Activated CD8-positive, alpha-beta T cell treated with anti-CD3 and anti-CD28 coated beads, Interleukin-2, amount 10 ng/mL, durations not matched to agents 7 days and 5 days (primary cell): ENCODE measurements at places on chromosomes 6 and 20. TPM values are rescaled to one million over a fixed set of nuclear protein-coding genes. Genes with fewer than 3 reads are reported as not detected.

- no peak overlapping the region for H3K4me3 ChIP-seq
- H3K27ac ChIP-seq: no peak overlapping the region
- peaks cover 18% of the 10 kb centered on the region for H3K4me1 ChIP-seq
- H3K36me3 ChIP-seq: no peaks in the 10 kb centered on the region
- peaks cover 56% of the 10 kb centered on the region for H3K27me3 ChIP-seq
- no peak for DNase-seq
These were observed 6.3 kb downstream of the RAET1L start for GRCh38 chr6:150018846-150019580.

- no peak overlapping the region for H3K4me3 ChIP-seq
- H3K36me3 ChIP-seq: no peaks in the 10 kb centered on the region
- peaks cover 2% of the 10 kb centered on the region for H3K4me1 ChIP-seq
- H3K27ac ChIP-seq: no peak overlapping the region
- H3K27me3 ChIP-seq: peaks cover 4% of the 10 kb centered on the region
These were observed 21.0 kb upstream of the PDE7B start for GRCh38 chr6:135830452-135830881.

GRCh38 chr6:23181356-23182110 lies 612.2 kb downstream of the HDGFL1 start:
- H3K36me3 ChIP-seq: no peaks in the 10 kb centered on the region
- H3K27me3 ChIP-seq: no peaks in the 10 kb centered on the region
- no peak overlapping the region for H3K4me3 ChIP-seq
- no peak overlapping the region for H3K27ac ChIP-seq
- H3K4me1 ChIP-seq: no peaks in the 10 kb centered on the region

The GNAS-AS1 gene
- 2.0 TPM for total RNA-seq
